A549 treated with CpdA at 1 μM for 4 hours (cell line): ENCODE measurements at places on chromosomes 1 and 21. TPM values are rescaled to one million over a fixed set of nuclear protein-coding genes. Genes with fewer than 3 reads are reported as not detected.

The FOXO6 gene
- 0.29 to 0.82 TPM (median 0.64 TPM) in 5 replicates for total RNA-seq

The OR2W3 gene
- total RNA-seq: not detected in 5 replicates

The MAGI3 gene
- 3.8 to 4.7 TPM (median 4.0 TPM) in 5 replicates for total RNA-seq

The GFI1 gene
- total RNA-seq: 0.15 to 0.26 TPM (median 0.20 TPM) in 4 of 5 replicates, not detected in the other

The PAX7 gene
- 0.36 to 0.50 TPM (median 0.47 TPM) in 5 replicates for total RNA-seq

The THEM5 gene
- total RNA-seq: not detected in 5 replicates

The NBPF10 gene
- 0.49 to 0.78 TPM (median 0.55 TPM) in 5 replicates for total RNA-seq

The F11R gene
- total RNA-seq: 42.3 to 56.2 TPM (median 52.6 TPM) in 5 replicates

The PHLDA3 gene
- total RNA-seq: 81.2 to 189 TPM (median 159 TPM) in 5 replicates

The NBPF4 gene
- 0.13 to 0.24 TPM (median 0.18 TPM) in 5 replicates for total RNA-seq

The GJC2 gene
- total RNA-seq: 0.31 to 0.56 TPM (median 0.45 TPM) in 5 replicates

The SH3D21 gene
- total RNA-seq: 1.3 to 3.0 TPM (median 2.1 TPM) in 5 replicates

The SLFNL1 gene
- total RNA-seq: 0.03 TPM in 1 of 5 replicates, not detected in the others

The CDA gene
- total RNA-seq: 32.1 to 47.4 TPM (median 36.1 TPM) in 5 replicates

The MARCKSL1 gene
- total RNA-seq: 62.0 to 76.8 TPM (median 74.0 TPM) in 5 replicates

The FAM151A gene
- total RNA-seq: not detected in 5 replicates

The CACNA1S gene
- total RNA-seq: 0.02 TPM in 1 of 5 replicates, not detected in the others

The TFF2 gene
- total RNA-seq: 0.10 TPM in 1 of 5 replicates, not detected in the others
